T-helper 2 cell (primary cell): ENCODE measurements at places on chromosomes 1 and 21.
A peak's percentile ranks its signal among the peaks of the same experiment; 100 is the strongest.

GRCh38 chr21:36663033-36663855 lies 35.7 kb upstream of the SIM2 start:
- DNase-seq: no peak

- no peak for DNase-seq
These were observed 722 bp upstream of the SLC19A2 start for GRCh38 chr1:169486281-169487051.

GRCh38 chr1:86913399-86913895 lies 479 bp downstream of the SELENOF start:
- peak; percentile 71 for DNase-seq

GRCh38 chr1:207274882-207275281 lies 46.6 kb upstream of the CD55 start:
- DNase-seq: no peak

DNA sequence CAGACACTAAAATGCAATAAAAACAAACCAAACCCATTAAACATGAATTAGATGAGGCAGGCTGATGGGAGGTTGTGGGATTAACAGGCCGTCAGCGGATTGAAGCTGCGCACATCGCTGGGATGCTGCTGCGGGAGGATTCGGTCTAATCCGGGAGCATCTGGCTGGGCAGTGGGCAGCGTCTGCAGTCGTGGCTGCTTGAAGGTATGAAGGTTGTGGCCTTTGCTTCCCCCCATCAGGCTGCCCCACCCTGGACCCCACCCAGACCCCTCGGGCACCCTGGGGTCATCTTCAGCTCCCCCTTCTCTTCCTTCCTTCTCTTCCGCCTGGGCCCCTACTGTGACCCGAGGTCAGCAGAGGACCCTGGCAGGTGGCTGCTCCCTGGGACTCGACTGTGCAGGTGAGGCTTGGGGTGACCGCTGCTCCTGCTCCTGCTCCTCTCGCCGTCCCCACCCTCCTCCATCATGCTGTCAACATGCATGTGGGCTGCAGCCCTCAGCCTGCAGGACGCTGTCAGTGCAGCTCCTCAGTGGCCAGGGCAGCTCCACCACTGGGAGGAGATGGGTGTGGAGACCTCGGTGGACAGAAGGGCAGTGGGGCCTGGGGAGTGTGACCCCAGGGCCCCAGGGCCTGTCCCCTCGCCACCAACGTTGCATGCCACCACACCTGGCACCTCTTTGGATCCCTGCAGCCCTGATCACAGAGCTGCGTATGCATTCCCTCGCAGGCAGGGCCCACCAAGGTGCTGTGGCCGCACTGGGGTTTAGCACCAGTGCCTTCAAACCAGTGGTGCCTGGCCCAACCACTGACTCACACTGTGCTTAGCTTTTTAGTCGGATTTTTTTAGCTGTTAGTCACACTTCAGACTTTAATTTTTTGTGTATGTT lies 112.2 kb upstream of the COL6A1 start:
- DNase-seq: no peak

DNA sequence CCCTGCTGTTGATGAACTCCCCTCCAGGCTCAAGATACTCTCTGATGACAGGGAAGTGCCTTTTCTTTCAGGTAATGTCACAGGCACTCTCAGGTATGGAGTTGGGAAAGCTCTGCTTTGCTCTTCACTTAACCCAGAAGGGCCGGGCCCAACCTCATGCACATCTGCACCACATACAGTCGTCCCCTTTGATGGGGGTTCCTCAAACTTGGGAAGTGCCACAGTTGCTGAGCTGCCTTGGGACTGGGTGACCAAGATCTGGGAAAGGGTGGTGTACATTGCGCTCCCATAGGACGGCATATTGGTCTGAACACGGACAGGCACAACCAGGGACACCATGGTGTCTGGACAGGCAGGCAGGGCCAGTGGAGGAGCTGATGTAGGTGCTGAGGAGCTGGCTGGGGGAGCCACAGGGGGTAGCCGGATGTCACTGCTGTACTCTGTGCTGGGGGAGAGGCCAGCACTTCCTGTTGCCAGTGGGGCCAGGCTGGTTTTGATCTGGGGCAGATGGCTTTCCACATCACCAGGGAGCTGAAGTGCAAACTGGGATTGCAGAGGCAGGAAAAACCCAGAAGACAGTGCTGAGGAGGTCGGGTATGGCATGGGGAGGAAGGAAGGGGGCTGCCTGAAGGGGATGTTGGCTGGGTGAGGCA lies 96.2 kb upstream of the EDN2 start:
- DNase-seq: no peak

- no peak for DNase-seq
These were observed 73.2 kb downstream of the ZC3H11B start for GRCh38 chr1:219539645-219540254.

DNA sequence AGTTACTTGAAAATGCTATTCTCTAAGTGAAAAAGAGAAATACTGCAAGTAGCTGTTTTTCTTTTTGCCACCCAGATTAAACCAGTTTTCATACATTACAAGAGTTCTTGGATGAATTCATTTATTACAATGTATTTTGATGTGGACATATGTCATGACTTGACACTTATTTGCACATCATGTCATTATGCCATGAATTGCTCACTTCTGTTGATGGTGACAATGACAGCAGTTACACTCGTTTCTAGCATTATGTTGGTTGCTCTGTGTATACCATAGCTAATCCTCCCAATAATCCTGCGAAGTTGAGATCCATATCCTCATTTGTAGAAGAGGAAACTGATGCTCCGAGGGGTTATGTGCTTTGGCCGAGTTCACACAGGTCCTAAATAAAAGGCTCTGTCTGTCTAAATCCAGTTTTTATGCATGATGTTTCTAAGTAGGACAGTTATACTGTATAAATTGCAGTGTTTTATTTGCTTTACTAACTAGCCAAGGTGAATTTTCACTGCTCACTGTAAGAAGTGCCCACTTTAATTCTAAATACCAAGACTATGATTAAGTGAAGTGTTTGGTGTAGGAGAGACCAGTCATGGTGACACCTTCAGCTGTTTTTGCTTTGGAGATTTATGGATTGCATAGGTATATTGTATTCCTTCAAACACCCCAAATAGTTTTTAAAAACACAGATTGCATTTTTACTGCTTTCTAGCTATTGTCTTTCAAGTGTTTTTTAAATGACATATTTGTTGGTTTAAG lies 56.7 kb downstream of the PRDM2 start:
- no peak for DNase-seq

DNA sequence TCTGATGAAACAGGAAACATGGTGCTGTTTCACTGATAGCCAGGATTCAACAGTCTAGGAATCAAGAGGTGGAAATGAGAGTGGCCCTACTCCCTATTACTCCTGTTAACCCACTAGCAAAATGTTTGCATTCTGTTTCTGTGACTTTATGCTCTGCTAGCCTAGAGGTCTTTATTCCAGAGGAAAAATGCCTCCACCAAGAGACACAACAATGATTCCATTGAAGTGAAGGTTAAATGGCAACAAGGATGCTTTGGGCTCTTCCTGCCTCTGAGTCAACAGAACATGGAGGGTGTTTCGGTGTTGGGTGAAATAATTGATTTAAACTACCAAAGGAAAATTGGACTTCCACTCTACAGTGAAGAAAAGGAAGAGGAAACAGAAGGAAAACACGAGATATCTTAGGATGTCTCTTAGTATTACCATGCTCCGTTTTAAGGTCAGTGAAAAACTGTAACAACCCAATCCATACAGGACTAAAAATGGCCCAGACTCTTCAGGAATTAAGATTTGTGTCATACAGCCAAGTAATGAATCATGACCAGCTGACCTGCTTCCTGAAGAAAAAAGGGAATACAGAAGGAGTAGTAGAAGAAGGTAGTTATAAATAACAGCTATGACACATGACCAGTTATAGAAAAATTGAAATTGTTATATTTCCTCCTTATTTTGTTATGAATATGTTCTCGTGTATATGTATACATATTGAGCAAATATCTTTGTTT lies 1237.8 kb downstream of the NCAM2 start:
- no peak for DNase-seq

- DNase-seq: peak; percentile 22
These were observed 50.6 kb upstream of the MRPS6 start for GRCh38 chr21:34022627-34023335.

GRCh38 chr1:233349137-233349536 lies 21.6 kb downstream of the MAP3K21 start:
- no peak for DNase-seq

- DNase-seq: no peak
These were observed 32.1 kb upstream of the TEKT2 start for GRCh38 chr1:36051821-36052220.

DNA sequence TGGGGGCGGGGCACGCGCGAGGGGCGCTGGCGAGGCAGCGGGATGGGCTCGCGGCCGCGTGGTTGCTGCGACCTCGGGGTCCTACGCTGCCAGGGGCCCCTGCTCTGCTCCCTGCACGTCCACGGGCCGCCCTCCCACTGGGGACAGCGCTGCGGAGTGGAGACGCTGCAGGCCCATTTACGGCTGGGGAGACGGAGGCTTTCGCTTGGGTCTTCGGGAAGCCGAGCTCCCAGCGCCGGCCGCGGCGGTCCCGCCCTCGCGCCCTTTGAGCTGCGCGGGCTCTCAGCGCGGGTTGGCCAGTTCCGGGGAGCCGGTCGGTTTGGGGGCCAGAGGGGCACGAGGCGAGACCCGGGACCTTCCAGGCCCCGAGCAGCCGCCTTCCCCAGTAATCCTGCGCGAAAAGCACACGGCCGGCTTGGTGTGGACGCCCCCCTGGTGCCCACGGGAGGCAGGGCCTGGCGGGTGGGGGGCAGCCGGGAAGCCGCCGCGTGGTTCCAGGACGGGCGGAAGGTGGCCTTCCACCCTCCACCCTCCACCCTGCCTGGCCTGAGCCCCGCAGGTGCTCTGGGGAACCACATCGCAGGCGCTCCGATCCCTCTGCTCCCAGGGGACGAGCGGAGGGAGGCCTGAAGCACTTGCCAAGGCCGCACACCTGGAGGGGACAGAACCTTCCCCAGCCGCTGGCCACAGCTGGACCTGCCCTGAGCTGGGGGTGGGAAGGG lies 570 bp upstream of the PEX10 start:
- DNase-seq: peak; percentile 30

GRCh38 chr21:37396855-37397254 lies 30.3 kb downstream of the DYRK1A start:
- DNase-seq: no peak

DNA sequence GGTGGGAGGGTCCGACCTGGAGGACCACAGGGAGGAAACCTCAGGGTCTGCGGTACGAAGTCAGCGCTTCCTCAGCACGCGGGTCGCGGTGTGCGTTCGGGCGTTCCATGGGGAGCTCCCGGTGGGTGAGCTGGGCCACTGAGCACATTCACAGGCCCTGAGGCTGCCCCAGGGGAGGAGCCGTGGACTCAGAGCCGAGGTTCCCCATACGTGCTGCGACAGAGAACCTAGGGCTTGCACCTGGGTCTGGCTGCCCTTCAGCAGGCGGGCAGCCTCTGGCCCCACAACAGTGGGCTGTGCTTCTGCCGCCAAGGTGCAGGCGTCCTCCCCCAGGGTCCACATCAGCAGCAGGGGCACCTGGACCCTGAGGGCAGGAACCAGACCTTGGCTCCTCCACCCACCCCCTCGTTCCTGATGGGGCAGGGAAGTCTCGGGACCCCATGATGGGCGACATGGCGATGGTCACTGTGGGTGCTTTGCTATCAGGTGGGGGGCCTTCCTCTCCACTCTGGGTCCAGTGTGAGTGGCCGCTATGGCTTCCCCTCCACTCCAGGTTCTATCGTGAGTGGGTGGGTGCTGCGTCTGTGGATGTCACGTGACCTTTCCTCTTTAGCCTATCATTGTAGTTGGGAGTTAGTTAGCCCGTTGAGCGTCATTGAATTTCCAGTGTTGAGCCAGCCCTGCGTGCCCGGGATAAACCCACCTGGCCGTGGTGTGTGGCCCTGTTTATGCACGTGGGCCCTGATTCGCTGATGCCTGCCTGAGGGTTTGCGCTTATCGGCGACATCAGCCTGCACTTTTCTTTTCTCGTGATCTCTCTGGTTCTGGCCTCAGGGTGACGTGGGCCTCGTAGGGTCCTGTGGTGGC lies 27.9 kb downstream of the FTCD start:
- DNase-seq: peak; percentile 0

DNA sequence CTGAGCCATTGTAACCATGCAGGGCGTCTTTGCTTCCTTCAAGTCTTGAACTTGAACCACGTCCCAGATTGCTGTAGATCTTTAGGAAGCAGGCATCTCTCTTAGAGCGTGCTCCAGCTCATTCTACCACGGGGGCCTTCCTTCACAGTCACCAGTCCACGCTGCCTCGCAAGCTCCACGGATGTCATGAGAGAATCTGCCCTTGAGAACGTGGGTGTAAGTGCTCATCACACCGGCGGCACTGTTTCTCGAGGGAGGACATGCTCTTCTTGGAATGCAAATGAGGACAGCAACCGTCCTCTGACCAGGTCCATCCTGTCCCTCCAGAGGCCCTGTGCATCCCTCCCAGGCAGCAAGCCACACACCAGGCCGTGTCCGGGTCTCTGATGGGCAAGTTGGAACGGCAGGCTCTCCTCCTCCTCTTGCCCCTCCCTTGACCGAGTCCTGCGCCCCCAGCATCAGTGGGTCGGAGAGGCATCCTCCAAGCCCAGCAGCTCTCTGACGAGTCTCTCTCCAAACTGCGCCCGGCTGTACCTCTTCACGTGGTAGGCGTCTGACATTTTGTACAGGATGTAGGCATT lies 103.1 kb downstream of the PGBD5 start:
- no peak for DNase-seq

DNA sequence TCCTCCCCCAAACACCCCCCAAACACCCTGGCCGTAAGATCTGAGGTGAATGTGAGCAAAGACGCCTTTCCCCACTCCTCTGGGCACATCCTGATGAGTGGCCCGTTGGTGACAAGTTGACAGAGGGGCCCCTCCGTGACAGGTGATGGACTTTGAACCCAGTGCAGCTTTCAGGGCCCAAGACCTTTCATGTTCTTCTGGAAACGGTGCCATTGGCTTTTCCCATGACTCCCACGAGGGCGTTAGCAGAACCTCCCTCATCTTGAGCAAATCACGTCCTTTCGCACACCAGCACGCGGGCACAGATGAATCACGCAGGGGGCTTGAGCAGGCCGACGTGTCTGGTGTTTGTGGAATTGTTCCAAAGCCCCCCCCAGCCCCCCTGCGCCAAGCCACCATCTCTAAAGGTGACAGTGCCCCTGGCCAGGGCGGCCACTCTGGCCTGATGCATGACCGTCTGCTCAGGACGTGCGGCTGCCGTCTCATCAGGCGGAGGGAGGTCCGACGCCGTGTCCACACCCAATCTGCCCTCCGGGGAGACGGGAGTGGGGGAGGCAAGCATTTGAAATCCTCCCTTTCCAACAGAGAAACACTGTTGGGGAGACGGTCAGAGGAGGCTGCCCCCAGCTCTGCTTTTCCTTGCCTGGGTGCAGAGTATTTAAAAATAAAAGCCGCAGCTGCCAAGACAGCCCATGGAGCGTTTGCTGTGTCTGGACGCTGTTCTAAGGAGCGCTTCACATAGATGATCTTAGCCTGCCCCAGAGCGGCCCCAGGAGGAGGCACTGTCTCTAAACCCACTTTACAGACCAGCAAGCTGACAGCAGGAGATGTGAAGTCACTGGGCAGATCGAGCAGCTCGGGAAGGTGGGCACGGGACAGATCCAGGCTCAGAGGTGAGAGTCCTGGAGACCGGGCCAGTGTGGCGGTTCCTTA lies 98.3 kb upstream of the ARHGEF16 start:
- DNase-seq: no peak

GRCh38 chr21:46118316-46119143 lies 20.6 kb downstream of the COL6A2 start:
- peak; percentile 7 for DNase-seq
